Cortex of kidney (tissue), 1 donor: ENCODE measurements at places on chromosomes 6 and 20.

- no peak for DNase-seq
Observed at GRCh38 chr6:62013719-62014118, 272.3 kb downstream of the KHDRBS2 start.

GRCh38 chr6:162644153-162644552 is 83.4 kb downstream of the PRKN start:
- DNase-seq: no peak

DNA sequence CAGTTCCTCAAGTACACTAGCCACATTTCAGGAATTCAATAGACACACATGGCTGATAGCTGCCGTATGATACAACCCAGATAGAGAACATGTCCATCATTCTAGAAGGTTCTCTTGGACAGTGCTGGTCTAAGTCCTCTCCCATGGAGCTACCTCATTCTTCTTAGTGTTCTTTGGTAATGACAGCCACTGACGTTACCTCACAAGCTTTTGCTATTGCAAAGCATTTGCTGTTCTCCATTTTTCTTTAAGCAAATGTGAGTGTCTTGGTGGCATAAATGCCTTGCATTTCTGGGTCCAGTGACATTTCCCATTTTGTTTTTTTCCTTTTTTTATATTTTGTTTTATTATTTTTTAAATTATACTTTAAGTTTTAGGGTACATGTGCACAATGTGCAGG is 8.3 kb upstream of the CEBPB start:
- no peak for DNase-seq

DNA sequence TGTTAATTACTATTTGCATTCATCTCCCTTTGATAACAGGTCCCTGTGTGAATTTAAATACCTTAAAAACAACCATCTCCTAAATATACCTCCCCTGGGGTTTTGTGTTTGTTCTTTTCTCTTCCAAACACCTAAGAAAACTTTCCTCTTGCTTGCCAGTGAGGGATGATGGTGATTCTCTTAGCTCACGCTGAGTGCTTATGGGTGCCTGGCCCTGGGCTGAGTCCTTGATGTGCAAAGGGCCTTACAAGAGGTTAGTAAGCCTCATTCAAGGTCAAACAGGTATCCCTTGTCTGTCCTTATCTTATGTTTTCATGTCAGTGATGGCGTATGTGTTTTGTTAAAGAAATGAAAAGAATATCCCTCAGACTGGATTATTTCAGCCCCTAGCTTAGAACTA is 76.3 kb downstream of the SYCP2L start:
- DNase-seq: no peak

- DNase-seq: no peak
Observed at GRCh38 chr20:59031564-59032022, 542 bp downstream of the ATP5F1E start.

DNA sequence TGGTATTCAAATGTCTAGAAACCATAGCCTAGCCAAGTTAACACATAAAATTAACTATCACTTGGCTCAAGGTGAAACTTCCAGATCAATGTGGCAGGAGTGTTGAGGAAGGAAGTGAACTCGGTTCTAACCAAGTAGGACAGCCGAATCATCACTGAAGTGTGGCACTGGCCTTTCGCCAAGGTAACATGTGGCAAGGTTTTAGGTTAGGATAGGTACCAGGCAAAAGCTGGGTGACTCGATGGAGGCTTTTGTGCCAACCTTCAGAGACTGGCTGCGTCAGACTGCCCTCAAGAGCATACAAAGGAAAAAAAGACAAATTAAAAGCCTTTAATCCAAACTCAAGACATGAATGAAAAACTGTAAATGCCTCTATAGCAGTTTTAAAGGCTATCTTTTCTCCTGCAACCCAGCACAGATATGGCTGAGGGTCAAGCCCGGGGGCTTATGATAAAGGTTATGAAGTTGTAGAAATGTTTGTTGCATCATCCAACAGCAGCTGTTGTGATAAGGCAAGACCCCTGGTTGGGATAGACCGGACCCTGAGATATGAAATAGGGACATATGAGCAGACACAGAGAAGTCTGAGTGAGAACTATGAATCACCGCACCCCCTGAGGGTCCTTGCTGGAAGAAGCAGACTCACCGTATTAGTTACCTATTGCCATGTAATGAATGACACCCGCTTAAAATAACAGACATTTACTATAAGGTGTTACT is 11.9 kb downstream of the PSMB9 start:
- DNase-seq: no peak

DNA sequence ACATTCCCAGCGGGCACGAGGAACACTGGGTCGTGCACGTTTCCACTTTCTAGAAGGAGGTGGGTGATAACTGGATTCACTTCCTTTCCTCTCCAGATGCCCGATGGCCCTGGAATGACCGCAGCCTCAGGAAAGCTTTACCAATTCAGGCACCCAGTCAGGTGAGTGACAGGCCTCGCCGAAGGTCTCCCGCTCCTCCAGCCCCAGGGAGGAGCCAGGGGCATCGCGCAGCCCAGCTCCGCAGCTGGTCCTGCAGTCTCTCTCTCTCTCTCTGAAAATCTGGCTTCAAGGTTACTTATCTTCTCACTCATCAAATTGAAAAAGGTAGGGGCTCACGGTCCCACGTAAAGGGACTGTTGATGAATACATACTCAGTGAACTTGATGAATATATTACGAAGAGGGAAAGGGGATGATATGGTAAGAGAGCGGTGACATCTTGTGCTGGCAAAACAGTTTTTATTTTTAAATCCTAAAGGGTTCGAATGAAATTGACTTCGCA is 891 bp downstream of the RIPPLY2 start:
- no peak for DNase-seq

- no peak for DNase-seq
Observed at GRCh38 chr6:143232849-143233248, 172.2 kb downstream of the AIG1 start.

DNA sequence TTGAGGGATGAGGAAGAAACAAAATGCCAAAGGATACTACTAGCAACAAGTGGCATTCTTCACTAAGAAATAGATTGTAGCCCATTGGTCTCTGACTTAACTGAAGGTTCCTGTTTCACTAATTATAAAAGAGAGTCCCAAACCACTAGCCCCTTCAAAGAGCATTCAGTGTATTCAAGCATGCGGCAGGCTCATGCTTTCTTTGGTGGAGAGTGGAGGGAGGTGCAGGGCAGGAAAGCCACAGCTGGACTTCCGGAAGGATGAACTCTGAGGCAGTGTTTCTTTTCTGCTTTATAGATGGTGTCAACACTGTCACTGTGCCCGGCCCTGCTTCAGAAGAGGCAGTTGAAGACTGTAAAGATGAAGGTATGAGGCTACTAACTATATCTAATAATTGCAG is 636.1 kb downstream of the KIF16B start:
- DNase-seq: no peak

- no peak for DNase-seq
Observed at GRCh38 chr6:147728903-147729302, 220.4 kb downstream of the SAMD5 start.

GRCh38 chr6:157264701-157265100 is 58.6 kb downstream of the TMEM242 start:
- DNase-seq: no peak

- DNase-seq: no peak
Observed at GRCh38 chr6:47372318-47372717, 62.6 kb upstream of the TNFRSF21 start.

DNA sequence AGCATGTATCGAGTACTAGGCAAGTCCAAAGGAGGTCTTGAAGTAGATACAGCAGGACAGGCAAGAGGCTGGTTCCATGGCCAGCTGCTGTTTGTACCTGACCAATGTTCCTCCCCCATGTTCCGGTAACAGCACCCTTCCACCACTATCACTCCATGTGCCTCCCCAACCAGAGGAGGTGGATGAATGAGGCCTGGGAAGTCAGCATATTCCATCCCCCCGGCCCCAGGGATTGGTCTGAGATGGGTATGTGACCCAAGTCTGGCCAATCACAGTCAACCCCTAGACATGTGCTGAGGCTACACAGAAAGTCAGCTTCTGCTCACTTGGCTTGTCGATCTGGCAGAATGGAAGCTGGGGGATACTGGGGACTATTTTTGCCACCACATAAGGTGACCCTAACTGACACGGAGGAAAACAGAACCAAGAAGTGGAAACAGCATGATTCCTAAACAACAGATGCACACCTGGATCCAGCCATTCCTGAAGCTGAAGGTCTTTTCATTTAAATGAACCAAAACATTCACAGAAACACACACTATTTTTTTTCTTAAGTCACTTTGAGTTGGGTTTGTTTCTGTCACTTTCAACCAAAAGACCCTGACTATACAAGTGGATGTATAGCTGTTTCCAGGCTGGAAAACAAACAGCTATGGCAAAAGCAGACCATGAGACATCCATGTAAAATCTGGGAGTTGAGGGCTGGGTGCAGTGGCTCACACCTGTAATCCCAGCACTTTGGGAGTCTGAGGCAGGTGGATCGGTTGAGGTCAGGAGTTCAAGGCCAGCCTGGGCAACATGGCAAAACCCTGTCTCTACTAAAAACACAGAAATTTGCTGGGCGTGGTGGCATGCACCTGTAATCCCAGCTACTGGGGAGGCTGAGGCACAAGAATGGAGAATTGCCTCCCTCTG is 70.4 kb upstream of the PTPN1 start:
- DNase-seq: no peak

DNA sequence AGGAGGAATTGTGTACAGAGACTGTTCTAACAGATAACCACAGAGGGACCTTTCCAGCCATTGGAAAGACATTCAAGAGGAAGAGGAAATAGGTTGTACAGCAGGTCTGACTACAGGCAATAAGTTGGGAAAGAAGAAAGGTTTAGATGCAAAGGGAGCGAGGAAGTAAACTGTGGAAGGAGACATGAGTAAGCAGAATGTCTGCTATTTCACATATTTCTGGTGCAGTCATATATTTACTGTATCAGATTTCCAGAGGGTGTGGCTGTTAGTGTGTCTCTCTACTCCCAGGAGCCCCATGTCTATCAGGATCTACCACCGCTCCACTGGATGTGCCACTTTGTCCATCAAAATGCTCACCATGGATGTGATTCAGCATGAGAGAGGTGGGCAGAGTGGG is 25.9 kb downstream of the MRS2 start:
- no peak for DNase-seq

DNA sequence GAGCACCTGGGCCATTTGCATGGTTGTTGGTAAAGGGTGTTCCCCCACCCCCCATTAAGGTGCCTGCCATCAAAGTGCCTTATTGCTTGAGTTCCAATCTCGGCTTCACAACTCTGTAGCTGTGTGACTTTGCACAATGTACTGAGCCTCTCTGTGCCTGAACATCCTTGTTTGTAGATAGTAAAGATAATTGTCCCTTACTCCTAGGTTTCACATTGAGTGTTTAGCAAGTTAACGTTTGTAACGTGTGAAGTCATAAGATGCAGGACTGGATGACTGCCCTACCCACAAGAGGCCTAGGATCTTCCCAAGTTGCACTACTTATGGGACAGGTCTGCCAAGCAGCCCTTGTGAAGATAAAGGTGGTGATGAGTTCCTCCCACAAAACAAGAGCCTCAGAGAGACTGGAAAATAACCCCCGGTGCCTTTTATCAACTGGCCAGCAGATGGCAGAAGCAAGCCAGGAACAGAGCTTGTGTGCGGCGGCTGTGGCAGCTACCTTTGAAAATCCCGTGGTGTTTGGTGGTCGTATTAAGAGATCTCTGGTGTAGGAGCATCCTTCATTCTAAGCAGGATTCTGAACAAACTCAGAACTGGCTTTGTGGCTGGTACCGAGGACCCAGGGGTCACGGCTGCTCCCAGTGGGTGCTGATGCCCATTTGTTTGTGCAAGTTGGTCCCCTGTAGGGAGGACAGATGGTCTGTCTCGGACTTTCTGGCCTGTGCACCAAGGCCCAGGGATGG is 99.1 kb downstream of the CDH26 start:
- DNase-seq: no peak

DNA sequence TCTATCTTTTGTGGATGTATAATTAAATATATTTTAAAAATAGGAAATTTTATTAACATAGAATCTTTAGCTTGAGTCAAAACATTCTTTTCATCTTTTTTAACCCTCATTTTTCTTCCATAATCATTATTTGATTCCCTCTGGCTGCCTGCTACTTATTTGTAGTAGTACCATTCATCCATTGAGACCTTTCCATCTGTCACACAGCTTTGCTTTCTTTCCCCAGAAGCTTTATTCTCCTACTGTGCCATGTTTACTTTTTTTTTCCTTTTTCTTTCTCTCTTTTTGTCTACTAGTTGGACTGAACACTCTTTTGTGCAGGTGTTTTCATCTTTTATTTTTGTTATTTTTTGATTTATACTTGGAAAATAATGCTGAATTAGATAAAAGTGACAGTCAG is 522.6 kb upstream of the MMS22L start:
- DNase-seq: no peak

DNA sequence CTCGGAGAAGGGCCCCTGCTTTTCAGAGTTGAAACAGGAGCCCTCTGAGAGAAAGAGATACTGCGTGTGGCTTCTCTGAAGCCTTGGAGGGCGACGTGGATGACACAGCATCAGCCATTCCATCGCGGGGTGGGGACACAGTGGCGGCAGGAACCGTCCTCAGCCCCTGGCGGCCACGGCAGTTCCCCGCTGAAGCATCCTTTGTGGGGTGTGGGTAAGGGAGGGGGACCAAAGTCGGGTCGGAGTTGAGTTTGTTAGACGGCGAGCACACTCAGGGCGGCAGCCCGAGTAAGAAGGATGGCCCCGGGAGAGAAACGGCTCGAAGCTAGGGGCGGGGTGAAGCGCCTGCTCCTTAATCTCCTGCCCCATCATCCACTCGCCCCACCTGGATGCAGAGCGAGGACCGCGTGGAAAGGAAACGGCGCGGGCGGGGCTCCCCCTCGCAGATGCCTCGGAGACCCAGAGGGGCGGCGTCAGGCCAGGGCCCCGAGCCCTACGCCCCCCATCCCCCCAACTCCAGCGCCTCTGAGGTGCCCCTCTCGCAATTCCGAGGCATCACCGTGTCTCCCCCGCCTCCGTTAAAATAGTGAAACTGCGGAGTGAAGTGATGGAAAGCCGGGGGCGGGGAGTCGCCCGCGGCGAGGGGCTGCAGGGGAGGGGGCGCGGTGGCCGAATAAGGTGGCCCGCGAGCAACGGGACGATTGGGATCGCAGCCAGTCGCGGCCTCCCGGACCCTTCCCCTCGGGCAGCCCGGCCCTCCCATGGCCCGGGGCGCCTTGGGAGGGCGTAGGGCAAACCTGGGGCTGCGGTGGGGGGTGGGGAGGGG is 796 bp upstream of the RREB1 start:
- DNase-seq: no peak
